ENCODE measurements at places on chromosomes 11 and 22. TPM values are rescaled to one million over a fixed set of nuclear protein-coding genes. Genes with fewer than 3 reads are reported as not detected.

- H3K4me3 ChIP-seq = no peak overlapping the region
- no peak for DNase-seq
- H3K36me3 ChIP-seq = peaks cover 22% of the 10 kb centered on the region
- peaks cover 12% of the 10 kb centered on the region for H3K27me3 ChIP-seq
- peaks cover 46% of the 10 kb centered on the region for H3K4me1 ChIP-seq
Measured at GRCh38 chr22:36347094-36347493, 40.7 kb downstream of the MYH9 start.

- H3K27me3 ChIP-seq = peaks cover 10% of the 10 kb centered on the region
- H3K36me3 ChIP-seq = no peaks in the 10 kb centered on the region
- DNase-seq = no peak
- H3K4me1 ChIP-seq = peaks cover 5% of the 10 kb centered on the region
- H3K4me3 ChIP-seq = no peak overlapping the region
Measured at GRCh38 chr22:50084614-50085021, 608 bp downstream of the MLC1 start.

GRCh38 chr11:75635066-75635862, 33.6 kb downstream of the MAP6 start:
- peaks cover 1% of the 10 kb centered on the region for H3K27me3 ChIP-seq
- H3K27ac ChIP-seq = no peak overlapping the region
- no peak for DNase-seq
- no peaks in the 10 kb centered on the region for H3K36me3 ChIP-seq
- no peaks in the 10 kb centered on the region for H3K4me1 ChIP-seq

- H3K27me3 ChIP-seq = peaks cover 8% of the 10 kb centered on the region
- H3K4me1 ChIP-seq = peaks cover 4% of the 10 kb centered on the region
- no peak overlapping the region for H3K4me3 ChIP-seq
- peaks cover 52% of the 10 kb centered on the region for H3K36me3 ChIP-seq
- no peak for DNase-seq
Measured at GRCh38 chr22:20576445-20576816, 69.0 kb downstream of the MED15 start.

- no peaks in the 10 kb centered on the region for H3K36me3 ChIP-seq
- no peak for DNase-seq
- H3K4me3 ChIP-seq = no peak overlapping the region
- H3K4me1 ChIP-seq = peaks cover 10% of the 10 kb centered on the region
- no peaks in the 10 kb centered on the region for H3K27me3 ChIP-seq
Measured at GRCh38 chr11:132610216-132610615, 922.1 kb downstream of the OPCML start.

DNA sequence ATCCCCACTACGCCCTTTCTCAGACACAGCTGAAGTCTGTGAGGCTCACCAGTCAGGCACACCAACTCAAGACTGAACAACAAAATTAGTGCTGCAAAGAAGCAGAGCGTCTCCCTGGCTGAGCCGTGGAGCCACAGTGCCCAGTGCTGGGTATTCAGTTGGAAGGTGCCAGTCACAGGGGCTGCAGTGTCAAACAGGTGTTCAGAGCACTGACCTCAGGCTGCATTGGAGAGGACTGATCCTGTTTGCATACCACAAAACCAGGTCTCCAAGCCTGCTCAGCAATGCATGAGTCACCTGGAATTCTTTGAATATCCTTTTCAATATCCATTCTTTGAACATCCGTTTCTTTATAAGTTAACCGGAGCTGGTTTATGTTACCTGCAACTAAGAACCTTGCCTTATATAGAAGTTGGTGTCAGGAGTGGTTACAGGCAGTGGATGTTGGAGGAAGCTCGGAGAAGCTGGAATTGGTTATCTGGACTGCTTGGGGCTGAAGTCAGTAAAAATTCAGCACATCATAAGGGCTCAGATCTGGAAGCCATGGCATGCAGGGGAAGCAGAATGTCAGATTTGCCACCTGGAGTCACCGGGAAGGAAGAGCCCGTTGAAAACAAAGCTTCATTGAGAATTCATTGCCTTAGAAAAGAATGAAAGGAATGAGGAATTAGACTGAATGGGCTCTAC, 30.3 kb downstream of the PDGFB start:
- peaks cover 16% of the 10 kb centered on the region for H3K4me1 ChIP-seq
- no peaks in the 10 kb centered on the region for H3K27me3 ChIP-seq
- H3K36me3 ChIP-seq = peaks cover 4% of the 10 kb centered on the region
- H3K27ac ChIP-seq = peak overlapping the region; percentile 76
- DNase-seq = no peak

GRCh38 chr22:42065438-42066125, 5.0 kb downstream of the NAGA start:
- H3K27me3 ChIP-seq = no peaks in the 10 kb centered on the region
- H3K36me3 ChIP-seq = peaks cover 20% of the 10 kb centered on the region
- no peak for DNase-seq
- peak overlapping the region; percentile 20 for H3K27ac ChIP-seq

DNA sequence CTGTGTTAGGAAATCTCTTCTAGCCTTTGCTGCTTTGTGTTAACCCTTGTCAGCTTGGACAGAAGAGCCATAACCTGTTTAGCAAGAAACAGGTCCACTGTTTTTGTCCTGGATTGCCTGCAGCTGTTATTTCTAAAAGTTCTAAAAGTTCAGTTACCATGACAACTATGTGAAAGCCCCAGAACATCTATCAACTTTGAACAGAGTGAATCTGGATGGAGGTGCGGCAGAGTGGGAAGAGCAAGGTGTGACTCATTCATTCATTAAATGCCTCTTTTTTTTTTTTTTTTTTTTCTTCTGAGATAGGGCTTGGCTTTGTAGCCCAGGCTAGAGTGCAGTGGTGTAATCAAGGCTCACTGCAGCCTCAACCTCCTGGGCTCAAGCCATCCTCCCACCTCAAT, 50.5 kb downstream of the RBX1 start:
- H3K36me3 ChIP-seq = no peaks in the 10 kb centered on the region
- H3K4me1 ChIP-seq = peaks cover 9% of the 10 kb centered on the region
- H3K4me3 ChIP-seq = no peak overlapping the region

- H3K4me1 ChIP-seq = peaks cover 22% of the 10 kb centered on the region
- no peak overlapping the region for H3K4me3 ChIP-seq
- H3K27me3 ChIP-seq = no peaks in the 10 kb centered on the region
- peak overlapping the region; percentile 68 for H3K27ac ChIP-seq
Measured at GRCh38 chr22:40728731-40729189, 49.5 kb downstream of the MCHR1 start.

- H3K27ac ChIP-seq = no peak overlapping the region
- H3K36me3 ChIP-seq = peaks cover 46% of the 10 kb centered on the region
- no peaks in the 10 kb centered on the region for H3K4me1 ChIP-seq
- DNase-seq = no peak
- H3K27me3 ChIP-seq = peaks cover 2% of the 10 kb centered on the region
Measured at GRCh38 chr22:24066865-24067264, 55.8 kb downstream of the CABIN1 start.

DNA sequence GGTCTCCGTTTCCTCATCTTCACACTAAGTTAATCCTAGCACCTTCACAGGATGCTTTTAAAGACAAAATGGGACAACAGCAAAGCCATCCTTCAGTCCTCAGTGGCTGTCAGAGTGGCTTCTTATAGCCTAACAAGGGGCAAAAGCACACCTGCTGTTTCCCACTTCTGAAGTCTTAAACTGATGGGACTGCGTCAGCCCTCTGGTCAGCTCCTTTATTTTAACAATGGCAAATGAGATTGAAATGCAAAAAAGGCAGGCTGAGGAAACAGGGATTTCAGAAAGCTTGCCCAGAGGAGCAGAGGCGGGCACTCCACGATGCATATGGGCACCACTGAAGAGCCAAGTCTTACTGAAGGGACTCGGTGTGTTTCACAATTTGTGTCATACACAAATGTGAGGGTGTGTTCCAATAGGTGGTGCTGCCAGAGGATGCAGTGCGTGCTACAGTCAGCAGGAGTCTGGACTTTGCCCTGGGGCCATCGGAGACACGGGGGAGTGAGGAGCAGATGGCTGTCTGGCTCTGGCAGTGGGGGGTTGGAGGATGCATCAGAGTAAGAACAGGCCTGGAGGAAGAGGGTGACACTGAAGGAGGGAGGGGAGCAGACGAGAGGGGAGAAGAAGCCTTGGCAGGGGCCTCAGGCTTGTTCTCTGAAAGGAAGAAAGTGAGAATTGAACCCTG, 47.3 kb downstream of the TENM4 start:
- H3K36me3 ChIP-seq = no peaks in the 10 kb centered on the region
- no peak overlapping the region for H3K27ac ChIP-seq
- no peak overlapping the region for H3K4me3 ChIP-seq
- no peaks in the 10 kb centered on the region for H3K27me3 ChIP-seq
- no peak for DNase-seq
- H3K4me1 ChIP-seq = no peaks in the 10 kb centered on the region

DNA sequence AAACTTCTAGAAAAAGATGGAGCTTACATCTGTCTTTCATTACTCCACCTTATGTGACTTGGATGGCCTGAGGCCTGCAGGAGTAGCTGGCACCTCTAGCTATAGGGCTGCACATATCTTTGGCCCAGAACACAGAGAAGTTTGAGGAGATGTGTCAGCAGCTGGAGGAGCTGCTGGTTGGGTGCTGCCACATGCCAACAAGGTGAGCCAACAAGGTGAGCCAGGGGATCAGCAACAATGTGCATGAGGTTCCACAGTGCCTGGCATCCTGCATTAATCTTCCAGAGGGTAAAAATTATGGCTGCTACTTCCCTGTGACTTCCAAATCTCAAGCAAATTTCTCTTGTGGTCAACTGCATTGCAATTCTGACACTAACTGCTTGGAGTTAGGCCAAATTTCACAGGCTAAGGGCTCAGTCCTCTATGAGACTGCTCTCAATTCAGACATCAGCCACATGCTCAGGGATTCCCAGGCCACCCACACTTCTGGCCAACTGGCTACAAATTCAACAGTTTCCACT, 16.0 kb downstream of the RBM7 start:
- no peaks in the 10 kb centered on the region for H3K4me1 ChIP-seq
- H3K36me3 ChIP-seq = no peaks in the 10 kb centered on the region
- H3K27me3 ChIP-seq = peaks cover 1% of the 10 kb centered on the region
- no peak for DNase-seq

DNA sequence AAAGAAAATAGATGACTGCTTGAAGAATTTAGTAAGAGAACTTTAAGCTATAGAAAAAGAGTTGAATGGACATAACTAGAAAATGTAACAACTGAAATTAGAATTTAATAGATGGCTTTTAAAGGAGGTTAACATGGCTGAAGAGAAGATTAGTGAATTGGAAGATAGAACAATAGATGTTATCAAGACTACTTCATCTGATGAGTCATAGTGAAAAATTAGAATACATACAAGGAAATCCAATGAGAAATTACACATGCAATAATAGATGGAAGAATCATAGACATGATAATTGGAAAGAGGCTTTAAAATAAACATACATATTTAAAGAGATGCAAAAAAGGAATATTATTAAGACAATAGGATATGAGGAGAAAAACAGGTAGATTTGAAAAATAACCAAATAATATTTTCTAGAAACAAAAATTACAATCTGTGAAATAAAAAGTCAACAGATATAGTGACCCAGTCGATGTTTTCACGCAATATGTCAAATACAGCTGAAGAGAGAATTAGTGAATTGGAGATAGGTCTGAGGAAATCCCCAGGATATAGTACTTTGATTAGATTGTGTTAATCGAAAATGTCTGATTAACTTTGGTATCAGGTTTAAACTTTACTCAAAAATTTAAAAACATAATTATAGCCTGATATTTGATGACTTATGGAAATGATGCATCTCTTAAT, 28.2 kb downstream of the CAT start:
- peaks cover 3% of the 10 kb centered on the region for H3K27me3 ChIP-seq
- H3K36me3 ChIP-seq = peaks cover 66% of the 10 kb centered on the region
- H3K4me1 ChIP-seq = no peaks in the 10 kb centered on the region

GRCh38 chr11:58394195-58394594, 12.5 kb downstream of the OR5B3 start:
- H3K36me3 ChIP-seq = no peaks in the 10 kb centered on the region
- no peak overlapping the region for H3K27ac ChIP-seq
- DNase-seq = no peak
- no peaks in the 10 kb centered on the region for H3K4me1 ChIP-seq

DNA sequence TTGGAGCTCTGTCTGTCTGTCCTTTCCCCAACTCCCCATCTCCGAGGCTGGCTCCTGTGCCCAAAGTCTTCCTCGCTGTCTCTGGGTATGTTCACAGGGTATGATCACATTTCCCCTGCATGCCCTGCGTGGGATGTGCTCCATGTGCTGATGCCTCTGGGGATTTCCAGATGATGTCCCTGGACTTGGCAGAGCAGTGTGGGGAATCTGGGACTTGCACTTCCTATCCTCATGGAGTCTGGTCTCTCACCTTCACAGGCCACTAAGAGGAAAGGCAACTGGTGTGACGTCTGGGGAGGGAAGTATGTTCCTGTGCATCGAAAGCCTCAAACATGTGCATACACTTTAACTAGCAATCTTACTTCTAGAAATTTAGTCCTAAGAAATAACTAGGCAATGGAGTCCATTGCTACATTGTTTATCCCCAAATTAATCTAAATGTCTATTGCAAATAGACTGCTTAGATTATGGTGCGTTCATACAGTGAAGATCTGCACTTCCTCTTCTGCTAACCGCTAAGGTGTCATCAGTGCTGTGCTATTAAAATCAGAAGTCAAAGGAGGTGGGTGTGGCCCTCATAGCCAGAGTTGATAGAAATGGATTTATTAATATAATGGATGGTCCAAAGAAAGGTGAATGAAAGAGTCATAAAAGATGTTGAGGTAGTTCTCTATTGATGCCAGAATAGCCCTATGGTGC, 20.8 kb downstream of the TIMP3 start:
- no peak overlapping the region for H3K4me3 ChIP-seq
- H3K27me3 ChIP-seq = peaks cover 4% of the 10 kb centered on the region
- H3K36me3 ChIP-seq = peaks cover 25% of the 10 kb centered on the region
- no peak for DNase-seq

- no peak overlapping the region for H3K27ac ChIP-seq
- H3K27me3 ChIP-seq = no peaks in the 10 kb centered on the region
- H3K36me3 ChIP-seq = peaks cover 10% of the 10 kb centered on the region
- H3K4me3 ChIP-seq = no peak overlapping the region
- no peak for DNase-seq
- peaks cover 10% of the 10 kb centered on the region for H3K4me1 ChIP-seq
Measured at GRCh38 chr11:63448646-63449045, 42.3 kb downstream of the PLAAT5 start.

GRCh38 chr11:16809886-16810668, 71.6 kb downstream of the C11orf58 start:
- DNase-seq = no peak
- no peak overlapping the region for H3K27ac ChIP-seq
- H3K36me3 ChIP-seq = peaks cover 4% of the 10 kb centered on the region

GRCh38 chr11:690738-691633, 4.0 kb downstream of the DEAF1 start:
- H3K27me3 ChIP-seq = peaks cover 15% of the 10 kb centered on the region
- peaks cover 39% of the 10 kb centered on the region for H3K4me1 ChIP-seq
- peak overlapping the region; percentile 86 for H3K27ac ChIP-seq

Gene RNF26
- 31.5 TPM for total RNA-seq

Gene PKP3
- 0.49 TPM for total RNA-seq

Gene CARD18
- not detected for total RNA-seq

Gene CASP5
- total RNA-seq = not detected

Gene LAYN
- total RNA-seq = 26.2 TPM

Gene FOLR2
- not detected for total RNA-seq

Gene MYEOV
- total RNA-seq = not detected

Gene IL17REL
- 0.15 TPM for total RNA-seq

Gene OR52E8
- total RNA-seq = not detected

Gene MOGAT2
- not detected for total RNA-seq
